Stimulated activated CD4-positive, alpha-beta T cell treated with anti-CD3 and anti-CD28 coated beads, Interleukin-12 subunit alpha, Interleukin-12 subunit beta, amount 100 ng/mL, for 4 hours (primary cell): ENCODE measurements at places on chromosomes 6 and 20.

GRCh38 chr6:64665137-64665536, 1029.5 kb downstream of the PHF3 start:
- DNase-seq = no peak

DNA sequence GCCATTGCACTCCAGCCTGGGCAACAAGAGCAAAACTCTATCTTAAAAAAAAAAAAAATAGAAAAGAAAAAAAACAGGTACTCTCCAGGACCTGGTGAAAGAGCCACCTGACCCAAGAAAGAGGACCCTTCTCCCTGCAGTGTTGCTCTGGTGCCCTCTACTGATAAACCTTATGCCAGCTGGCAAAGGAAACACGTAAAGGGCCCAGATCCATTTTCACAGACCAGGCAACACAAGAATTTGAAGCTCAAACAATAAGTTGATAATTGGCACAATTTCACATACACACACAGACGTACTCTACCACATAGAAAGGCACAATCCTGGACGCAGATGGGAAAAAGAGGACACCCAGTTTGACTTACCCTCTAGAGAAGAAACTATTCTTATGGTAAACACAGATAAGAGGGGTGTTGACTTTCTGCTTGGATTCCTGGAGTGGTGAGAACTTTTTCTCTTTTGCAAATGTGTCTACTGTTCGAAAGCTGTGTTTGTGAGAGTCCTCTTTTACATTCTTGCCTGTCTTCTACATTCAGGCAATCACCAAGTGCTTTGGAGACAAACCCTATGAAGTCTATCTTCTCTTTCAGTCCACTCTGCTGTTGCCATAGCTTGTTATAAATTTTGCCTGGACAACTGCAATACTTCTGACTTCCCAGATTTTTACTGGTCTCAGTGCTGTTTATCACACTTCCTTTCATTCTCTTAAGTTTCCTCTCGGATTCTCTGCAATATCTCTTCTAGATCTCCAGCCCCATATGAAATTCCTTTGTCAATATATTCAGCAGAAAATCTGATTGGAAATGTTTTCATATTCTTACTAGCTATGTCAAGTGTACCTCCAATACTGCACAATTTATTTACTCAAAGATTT, 6.4 kb upstream of the SNRPB start:
- DNase-seq = no peak

DNA sequence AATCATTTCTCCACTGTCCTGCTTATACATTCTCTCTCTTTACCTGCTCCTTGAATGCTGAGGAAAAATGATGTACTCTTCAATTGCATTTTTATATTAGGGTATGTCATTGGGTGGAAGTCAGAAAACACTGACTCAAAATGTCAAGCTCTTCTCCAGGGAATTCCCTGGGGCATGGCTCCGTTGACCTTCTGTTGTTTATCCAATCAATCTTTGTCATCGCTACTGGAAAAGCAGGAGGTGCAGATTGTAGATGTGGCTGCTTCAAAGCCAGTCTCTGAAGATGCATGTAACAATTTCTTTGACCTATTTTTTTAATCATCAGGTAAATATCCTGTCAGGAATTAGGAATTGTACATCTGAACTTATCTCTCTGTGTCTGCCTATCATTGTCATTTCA, 63.9 kb upstream of the TENT5A start:
- DNase-seq = no peak

- no peak for DNase-seq
Measured at GRCh38 chr20:11917663-11918062, at the start of gene BTBD3. Gene BTBD3, plus strand, starts transcription at chr20:11917893. Its CDS starts 383 bp downstream, at chr20:11918276.

DNA sequence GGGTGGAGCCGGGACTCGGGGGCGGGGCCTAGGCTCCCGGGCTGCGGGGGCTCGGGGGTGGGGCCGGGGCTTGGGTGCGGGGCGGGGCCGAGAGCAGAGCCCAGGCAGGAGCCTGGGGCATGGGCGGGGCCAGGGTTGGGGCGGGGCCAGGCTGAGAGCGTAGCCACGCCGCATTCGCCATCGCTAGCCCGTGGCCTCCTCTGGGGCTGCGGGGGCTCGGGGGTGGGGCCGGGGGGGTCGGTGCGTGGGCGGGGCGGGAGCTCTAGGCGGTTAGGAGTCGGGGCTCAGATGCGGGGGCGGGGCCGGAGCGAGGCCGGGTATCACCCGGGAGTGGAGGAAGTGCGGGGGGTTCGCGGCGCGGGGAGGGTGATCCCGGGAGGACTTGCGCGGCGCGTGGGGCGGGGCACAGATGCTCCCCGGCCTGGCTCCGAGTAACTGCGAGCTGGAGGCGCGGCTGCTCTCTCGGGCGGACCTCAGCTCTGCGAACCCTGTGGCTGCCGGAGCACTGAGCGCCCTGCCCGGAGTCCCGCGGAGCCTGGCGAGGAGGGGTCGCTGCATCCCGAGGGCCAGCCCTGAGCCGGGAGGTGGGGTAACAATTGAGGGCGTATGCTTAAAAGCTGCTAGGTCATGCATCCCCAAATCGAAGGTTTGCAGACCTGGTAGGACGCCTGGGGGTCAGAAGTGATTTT, 434 bp upstream of the ECI2 start:
- DNase-seq = peak; percentile 97

DNA sequence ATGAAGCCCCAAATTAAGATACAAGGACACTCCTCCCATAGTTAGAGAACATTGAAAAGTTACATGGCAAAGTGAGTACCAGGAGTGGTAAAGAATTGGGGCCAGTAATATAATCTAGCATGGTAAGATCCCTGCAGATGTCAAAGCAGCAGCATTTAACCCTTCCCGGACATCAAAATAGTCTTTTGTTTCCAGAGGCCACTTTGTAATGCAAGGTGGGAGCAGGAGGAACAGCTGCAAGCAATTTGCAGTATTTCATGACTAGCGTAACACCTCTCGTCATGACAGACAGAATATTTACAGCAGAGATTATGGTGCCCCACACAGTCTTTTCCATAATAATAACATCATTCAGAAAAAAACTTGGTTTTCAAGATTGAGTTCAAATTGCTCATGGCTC, 123.2 kb upstream of the VGLL2 start:
- DNase-seq = no peak
